ENCODE measurements at places on chromosomes 4 and X. TPM values are rescaled to one million over a fixed set of nuclear protein-coding genes. Genes with fewer than 3 reads are reported as not detected.

DNA sequence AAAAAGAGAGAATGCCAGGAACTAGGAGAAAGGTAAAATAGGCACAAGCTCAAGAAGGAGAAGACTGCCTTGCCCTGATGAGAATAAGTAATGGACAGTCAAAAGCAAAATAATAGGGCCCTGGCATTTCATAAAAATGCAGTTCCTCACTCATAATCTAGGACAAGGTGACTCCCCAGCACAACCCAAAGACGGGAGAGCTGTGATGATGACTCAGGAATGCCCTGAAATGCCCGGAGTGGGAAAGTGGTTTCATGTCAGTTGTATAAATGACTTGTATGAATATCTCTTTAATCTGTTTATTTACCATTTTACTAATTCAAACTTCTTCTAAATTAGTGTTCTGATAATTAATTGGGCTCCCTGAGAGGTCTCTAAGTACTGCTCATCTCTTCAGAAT lies 28.8 kb upstream of the SETD7 start:
- no peak for DNase-seq

DNA sequence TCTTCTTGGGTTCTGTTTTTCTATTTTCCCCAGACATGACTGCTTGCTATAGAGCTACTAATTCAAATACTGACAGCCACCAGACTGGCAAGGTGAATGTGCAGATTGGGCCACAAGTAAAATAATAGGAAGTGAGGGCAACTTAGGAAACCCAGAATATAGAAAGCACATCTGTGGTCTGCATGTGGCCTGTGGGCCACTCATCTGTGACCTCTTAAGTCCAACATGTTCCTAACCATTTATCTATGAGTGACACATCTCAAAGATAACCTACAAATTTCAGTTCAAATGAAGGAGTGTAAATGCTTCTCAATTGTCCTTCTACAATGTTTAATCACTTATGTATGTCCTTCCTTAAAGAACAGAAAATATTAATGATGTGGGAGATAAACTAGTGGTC lies 128.9 kb downstream of the REELD1 start:
- no peak for DNase-seq

DNA sequence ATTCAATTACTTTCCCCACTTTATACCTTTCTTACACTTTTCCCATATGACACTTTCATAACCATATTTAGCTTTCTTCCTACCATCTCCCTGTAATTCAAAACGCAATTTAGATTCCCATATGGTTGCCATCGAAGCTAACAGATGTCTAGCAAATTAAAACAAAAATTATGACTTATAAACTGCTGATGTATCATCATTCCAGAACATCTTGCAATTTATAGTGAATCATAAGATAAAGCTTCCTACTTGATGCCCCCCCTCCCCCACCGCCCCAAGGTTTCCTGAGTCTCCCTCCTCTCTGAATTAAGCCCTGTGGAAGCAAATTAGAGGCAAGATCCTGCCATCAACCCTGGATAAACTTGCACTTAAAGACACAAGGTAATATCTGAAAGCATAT lies 5.4 kb downstream of the TSPAN5 start:
- DNase-seq: no peak

The TMLHE gene
- polyA plus RNA-seq: 24.3 TPM

DNA sequence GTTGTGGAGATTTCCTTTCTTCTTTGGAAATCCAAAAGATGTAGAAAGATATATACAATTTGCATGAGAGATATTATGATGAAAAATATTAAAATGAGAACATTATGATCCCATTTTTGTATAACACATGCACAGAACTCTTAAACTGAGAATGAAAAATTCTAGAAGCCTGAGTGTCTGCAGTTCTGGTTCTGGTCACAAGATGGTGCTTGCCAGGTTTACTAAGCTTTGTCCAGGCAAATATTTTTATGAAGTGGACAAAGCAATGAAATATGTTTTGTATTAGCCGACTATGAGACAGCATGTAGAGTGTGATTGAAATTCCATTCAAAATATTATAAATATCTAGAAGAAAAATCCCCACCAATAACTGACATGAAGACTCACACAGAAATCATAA lies 2.2 kb downstream of the PWWP3B start:
- no peak for DNase-seq

GRCh38 chr4:73704314-73705055 lies 35.9 kb upstream of the CXCL8 start:
- no peak for DNase-seq

DNA sequence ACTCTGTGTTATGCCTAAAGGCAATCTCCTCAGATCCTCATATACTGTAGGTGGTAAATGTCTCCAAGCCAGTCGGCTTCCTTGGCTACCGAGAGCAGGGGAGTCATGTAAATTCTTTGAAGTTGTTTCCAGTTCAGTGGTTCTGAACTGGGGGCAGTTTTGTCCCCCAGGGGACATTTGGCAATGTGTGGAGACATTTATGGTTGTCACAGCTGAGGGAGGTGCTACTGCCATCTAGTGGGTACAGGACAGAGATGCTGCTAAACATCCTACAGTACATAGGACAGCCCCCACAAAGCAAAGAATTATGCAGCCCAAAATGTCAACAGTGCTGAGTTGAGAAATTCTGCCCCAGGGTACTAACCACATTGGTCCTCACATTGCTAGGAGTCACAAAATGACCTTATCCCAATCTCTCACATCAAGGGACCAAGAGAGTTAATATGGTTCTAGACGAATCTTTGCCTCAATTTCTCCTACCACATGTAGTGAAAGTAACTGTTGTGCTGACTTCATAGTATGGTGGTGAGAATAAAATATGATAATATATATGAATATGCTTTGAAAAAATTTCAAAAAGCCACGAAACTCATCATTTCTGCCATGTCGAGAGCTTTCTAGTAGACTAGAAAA lies 104.4 kb upstream of the ARHGAP24 start:
- DNase-seq: no peak
